A549 treated with CpdA at 1 μM for 4 hours (cell line): ENCODE measurements at places on chromosomes 1 and 21. TPM values are rescaled to one million over a fixed set of nuclear protein-coding genes. Genes with fewer than 3 reads are reported as not detected.

NUDT4B gene
- 0.22 to 1.0 TPM (median 0.85 TPM) in 3 of 5 replicates, not detected in the others for total RNA-seq

CFHR2 gene
- not detected in 5 replicates for total RNA-seq

PFDN2 gene
- total RNA-seq, result 121 to 142 TPM (median 125 TPM) in 5 replicates

PGBD5 gene
- total RNA-seq, result 0.15 to 0.83 TPM (median 0.76 TPM) in 5 replicates

DENND2C gene
- total RNA-seq, result 0.29 to 0.93 TPM (median 0.45 TPM) in 5 replicates

KRTAP13-2 gene
- total RNA-seq, result not detected in 5 replicates

NBPF6 gene
- not detected in 5 replicates for total RNA-seq

NUP210L gene
- not detected in 5 replicates for total RNA-seq

RAB42 gene
- total RNA-seq, result 1.1 to 2.8 TPM (median 2.3 TPM) in 5 replicates

OR2L13 gene
- total RNA-seq, result not detected in 5 replicates

SPATA21 gene
- total RNA-seq, result 0.06 to 0.12 TPM (median 0.09 TPM) in 4 of 5 replicates, not detected in the other

S100A6 gene
- total RNA-seq, result 3,123 to 3,674 TPM (median 3,479 TPM) in 5 replicates

TSPEAR gene
- 0.04 TPM in 1 of 5 replicates, not detected in the others for total RNA-seq

KRTAP21-2 gene
- not detected in 5 replicates for total RNA-seq

ST6GALNAC3 gene
- total RNA-seq, result 0.24 to 0.80 TPM (median 0.54 TPM) in 5 replicates

EPS8L3 gene
- total RNA-seq, result 0.87 to 1.8 TPM (median 1.2 TPM) in 5 replicates

TMEM54 gene
- total RNA-seq, result 24.1 to 45.7 TPM (median 44.5 TPM) in 5 replicates

LCE2C gene
- not detected in 5 replicates for total RNA-seq

CHD1L gene
- 31.8 to 36.6 TPM (median 33.7 TPM) in 5 replicates for total RNA-seq

CNIH4 gene
- total RNA-seq, result 91.5 to 106 TPM (median 100 TPM) in 5 replicates

IFI44L gene
- 0.03 to 0.34 TPM (median 0.10 TPM) in 3 of 5 replicates, not detected in the others for total RNA-seq

ATP1A2 gene
- total RNA-seq, result 0.01 to 0.05 TPM (median 0.03 TPM) in 3 of 5 replicates, not detected in the others

ABCB10 gene
- 15.3 to 19.6 TPM (median 18.0 TPM) in 5 replicates for total RNA-seq

SPATA46 gene
- not detected in 5 replicates for total RNA-seq

TSACC gene
- 1.4 to 2.5 TPM (median 2.3 TPM) in 5 replicates for total RNA-seq

LENEP gene
- not detected in 5 replicates for total RNA-seq

MYCL gene
- total RNA-seq, result 0.99 to 1.4 TPM (median 1.3 TPM) in 5 replicates

GSTM5 gene
- total RNA-seq, result not detected in 5 replicates

CLCA1 gene
- total RNA-seq, result not detected in 5 replicates

LHX8 gene
- 1.2 to 1.7 TPM (median 1.5 TPM) in 5 replicates for total RNA-seq

KANK4 gene
- 0.20 to 0.64 TPM (median 0.38 TPM) in 5 replicates for total RNA-seq

OR2G6 gene
- total RNA-seq, result not detected in 5 replicates

OPTC gene
- total RNA-seq, result not detected in 5 replicates

KRTAP21-3 gene
- total RNA-seq, result not detected in 5 replicates

SOAT1 gene
- 14.6 to 28.7 TPM (median 26.5 TPM) in 5 replicates for total RNA-seq

HES2 gene
- total RNA-seq, result 2.3 to 3.5 TPM (median 3.0 TPM) in 5 replicates

AIRE gene
- total RNA-seq, result not detected in 5 replicates

GLUL gene
- 10.2 to 20.3 TPM (median 17.7 TPM) in 5 replicates for total RNA-seq

UBL4B gene
- total RNA-seq, result not detected in 5 replicates

RNU1-2 gene
- total RNA-seq, result not detected in 5 replicates

DMBX1 gene
- total RNA-seq, result 0.61 to 1.5 TPM (median 0.82 TPM) in 5 replicates

AQP10 gene
- not detected in 5 replicates for total RNA-seq

SPRR2F gene
- not detected in 5 replicates for total RNA-seq

NGF gene
- 2.3 to 4.9 TPM (median 4.0 TPM) in 5 replicates for total RNA-seq

C8B gene
- total RNA-seq, result not detected in 5 replicates
